ENCODE measurements at places on chromosomes 12 and 14.

- DNase-seq = no peak
These were observed 589.0 kb downstream of the C12orf50 start for GRCh38 chr12:87439990-87440827.

GRCh38 chr12:115174920-115175319 lies 490.9 kb upstream of the TBX3 start:
- DNase-seq = no peak

DNA sequence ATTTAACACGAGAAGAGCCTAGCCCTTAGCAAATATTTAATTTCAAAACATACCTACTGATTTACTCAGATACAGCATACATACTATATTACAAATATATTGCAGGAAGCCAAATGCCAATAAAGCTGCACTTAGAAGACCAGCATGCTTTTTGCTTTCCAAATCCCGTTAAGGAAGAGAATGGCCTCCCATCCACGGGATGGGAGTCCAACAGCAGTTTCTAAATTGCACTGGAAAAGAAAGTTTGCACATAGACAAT lies 156.3 kb upstream of the FOXN3 start:
- DNase-seq = no peak

GRCh38 chr12:4915752-4916151 lies 6.0 kb downstream of the KCNA1 start:
- DNase-seq = no peak

- no peak for DNase-seq
These were observed at the start of gene SPIC for GRCh38 chr12:101474711-101475386. TSS of gene SPIC (plus strand) at chr12:101475336. CDS start at chr12:101476905, 1,569 bp downstream.

DNA sequence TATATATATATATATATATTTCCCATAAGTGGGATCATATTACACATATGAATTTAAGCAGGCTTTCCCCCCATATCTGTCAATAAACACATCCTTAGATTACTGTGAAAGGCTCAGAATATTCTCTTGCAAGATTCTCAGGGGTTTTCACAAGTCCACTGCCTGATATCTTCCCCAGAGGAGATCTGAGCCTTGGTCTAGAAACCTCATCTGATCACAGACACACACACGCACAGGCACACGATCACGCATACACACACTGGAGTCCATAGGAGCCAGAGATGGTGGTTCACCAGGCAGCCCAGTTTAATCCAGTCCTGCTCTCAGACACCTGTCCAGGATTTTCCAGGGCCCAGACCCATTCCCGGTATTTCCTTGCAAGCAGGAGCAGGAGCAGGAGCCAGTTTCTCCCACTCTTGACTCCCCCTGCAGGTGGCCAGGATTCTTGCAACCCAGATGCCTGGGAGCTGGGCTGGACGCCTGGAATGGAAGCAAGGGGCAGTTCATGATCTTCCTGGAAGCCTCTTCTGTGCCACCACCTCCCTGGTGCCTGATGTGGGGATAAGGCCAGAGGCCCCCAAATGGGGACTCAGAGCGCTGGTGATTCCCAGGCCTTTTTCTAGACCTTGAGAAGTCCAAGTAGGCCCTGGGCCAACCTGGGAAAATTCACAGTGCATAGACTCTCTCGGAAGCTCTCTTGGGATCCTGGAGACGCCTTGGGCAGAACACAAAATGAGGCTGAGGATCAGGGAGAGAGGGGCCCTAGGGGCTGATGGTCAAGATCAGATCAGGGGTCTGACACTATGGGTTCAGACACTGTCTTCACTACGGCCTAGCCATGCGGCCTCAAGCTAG lies 16.5 kb upstream of the KRT78 start:
- DNase-seq = no peak

DNA sequence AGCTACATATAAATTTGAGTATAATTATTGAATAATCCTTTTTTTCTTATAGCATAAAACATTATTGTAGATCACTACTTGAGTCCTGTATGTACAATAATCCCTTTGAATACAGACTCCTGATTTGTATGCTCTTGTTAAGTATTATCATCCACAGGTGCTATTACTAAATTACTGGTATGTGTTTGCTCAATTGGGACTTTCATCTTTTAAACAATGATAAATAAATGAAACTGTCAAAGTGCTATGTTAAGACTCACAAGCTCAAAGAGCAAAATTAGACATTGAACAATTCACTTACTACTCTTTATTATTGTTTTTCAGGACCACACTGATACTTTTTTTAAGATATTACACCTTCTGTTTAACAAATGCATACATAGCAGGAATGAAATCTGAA lies 17.8 kb downstream of the MIA2 start:
- DNase-seq = no peak

- no peak for DNase-seq
These were observed 357.0 kb downstream of the TMEM121 start for GRCh38 chr14:105883066-105884005.

GRCh38 chr14:33653308-33653695 lies 297.6 kb downstream of the EGLN3 start:
- no peak for DNase-seq

- DNase-seq = no peak
These were observed 174.8 kb downstream of the PELI2 start for GRCh38 chr14:56292970-56293369.

- no peak for DNase-seq
These were observed 512.4 kb downstream of the TMTC2 start for GRCh38 chr12:83199069-83199468.

DNA sequence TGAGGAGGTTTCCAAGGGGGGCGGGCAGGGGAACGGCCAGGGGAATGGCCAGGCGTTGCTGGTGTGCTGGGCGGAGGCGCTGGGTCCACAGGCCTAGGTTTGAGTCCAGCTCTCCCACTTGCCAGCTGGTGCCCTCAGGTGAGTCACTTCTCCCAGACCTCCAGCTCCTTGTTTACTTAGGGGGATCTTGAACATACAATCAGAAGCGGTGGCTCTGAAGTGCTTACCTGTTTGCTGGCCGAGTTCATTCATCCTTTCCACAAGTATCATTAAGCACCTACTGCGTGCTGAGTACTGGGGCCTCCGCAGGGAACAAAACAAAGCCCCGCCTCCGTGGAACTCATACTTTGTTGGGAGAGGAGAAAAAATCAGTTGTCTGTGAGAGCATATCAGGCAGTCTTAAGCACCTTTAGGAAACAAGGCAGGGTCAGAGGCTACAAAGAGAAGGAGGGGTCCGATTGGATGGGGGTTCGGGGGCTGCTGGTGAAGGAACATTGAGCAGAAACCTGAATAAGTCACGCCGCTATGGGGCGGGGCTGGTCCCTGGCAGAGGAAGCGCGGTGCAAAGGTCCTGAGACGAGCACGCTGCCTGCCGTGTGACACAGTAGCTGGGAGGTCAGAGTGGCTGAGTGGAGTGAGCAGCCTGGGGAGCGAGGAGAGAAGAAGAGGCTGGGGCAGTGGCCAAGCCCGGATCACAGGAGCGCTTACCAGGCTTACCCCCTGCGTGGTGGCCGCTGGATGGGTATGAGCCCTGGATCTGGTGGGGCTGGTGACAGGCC lies 15.1 kb downstream of the MVK start:
- no peak for DNase-seq

GRCh38 chr12:69007101-69007854 lies 74.3 kb upstream of the CPM start:
- no peak for DNase-seq
